Activated T-cell treated with anti-CD3 and anti-CD28 coated beads, Interleukin-2, amount 50 U/mL, for 1 hour (primary cell): ENCODE measurements at places on chromosomes 12 and 14.

- DNase-seq = no peak
Measured at GRCh38 chr14:54669721-54670561, 103.0 kb downstream of the SAMD4A start.

GRCh38 chr14:105525861-105526775 lies at the start of gene TMEM121:
Gene TMEM121 (plus strand): TSS chr14:105526583. CDS start chr14:105528835, 2,252 bp downstream.
- peak; percentile 53 for DNase-seq

DNA sequence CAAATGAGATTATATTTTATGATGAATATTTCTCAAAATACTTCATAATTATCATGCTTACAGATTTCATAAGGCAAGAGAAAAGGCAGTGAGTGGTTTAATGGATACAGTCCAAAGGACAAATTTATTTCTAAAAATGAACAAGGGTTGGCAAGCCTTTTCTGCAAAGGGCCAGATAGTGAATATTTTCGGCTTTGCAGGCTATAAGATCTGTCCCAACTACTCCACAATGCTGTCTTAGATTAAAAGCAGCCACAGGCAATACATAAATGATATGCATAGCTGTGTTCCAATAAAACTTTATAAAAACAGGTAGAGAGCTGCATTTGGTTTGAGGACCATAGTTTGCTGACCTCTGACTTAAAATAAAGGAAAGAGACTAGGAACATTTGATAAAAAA lies 42.9 kb upstream of the STK38L start:
- no peak for DNase-seq

GRCh38 chr12:94266796-94267536 lies 118.6 kb downstream of the PLXNC1 start:
- no peak for DNase-seq

GRCh38 chr14:84857571-84857970 lies 672.4 kb upstream of the FLRT2 start:
- DNase-seq = no peak

GRCh38 chr12:67910360-67911274 lies 78.6 kb upstream of the IFNG-AS1 start:
- no peak for DNase-seq

DNA sequence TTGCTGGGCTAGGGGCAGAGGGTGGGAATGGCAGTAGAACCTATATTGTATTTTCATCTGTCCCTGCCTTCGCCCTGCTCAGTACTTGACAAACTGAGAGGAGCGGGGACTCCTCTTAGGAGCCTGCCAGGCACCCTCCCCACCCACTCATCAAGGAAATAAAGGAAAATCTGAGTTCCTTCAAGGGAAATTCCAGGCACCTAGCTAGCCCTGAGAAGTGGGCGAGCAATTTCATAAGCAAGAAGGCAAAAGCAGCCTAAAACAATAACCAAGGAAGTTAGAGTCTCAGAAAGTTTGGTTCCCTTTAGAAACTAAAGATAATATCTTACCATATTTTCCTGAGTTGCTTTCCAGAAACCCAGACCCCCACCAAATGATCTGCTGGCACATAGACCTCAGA lies 10.6 kb upstream of the PLEKHD1 start:
- no peak for DNase-seq

GRCh38 chr12:132030367-132031038 lies 80.8 kb downstream of the EP400 start:
- no peak for DNase-seq

DNA sequence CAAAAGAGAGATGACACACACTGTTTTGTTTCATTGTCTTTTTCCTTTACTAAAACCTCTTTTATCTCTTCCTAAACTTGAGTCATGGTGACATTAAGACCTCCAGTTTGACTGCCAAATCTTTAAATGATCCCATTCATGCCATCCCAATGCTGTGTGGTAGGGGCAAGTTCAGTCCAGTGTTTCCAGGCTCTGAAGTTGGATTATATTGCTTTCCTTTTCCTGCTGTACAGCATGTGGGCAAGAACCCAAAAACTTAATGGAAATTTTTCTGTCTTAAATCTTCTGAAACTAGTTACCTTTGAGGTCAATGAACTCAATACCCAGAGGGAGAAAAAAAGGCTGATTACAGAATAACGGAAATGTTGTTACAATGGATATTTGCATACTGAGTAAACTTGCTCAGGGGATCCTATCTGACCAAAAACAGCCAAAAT lies 187.1 kb upstream of the FAR2 start:
- DNase-seq = no peak
